ENCODE measurements at places on chromosomes 12 and 14.
A peak's percentile ranks its signal among the peaks of the same experiment; 100 is the strongest.

DNA sequence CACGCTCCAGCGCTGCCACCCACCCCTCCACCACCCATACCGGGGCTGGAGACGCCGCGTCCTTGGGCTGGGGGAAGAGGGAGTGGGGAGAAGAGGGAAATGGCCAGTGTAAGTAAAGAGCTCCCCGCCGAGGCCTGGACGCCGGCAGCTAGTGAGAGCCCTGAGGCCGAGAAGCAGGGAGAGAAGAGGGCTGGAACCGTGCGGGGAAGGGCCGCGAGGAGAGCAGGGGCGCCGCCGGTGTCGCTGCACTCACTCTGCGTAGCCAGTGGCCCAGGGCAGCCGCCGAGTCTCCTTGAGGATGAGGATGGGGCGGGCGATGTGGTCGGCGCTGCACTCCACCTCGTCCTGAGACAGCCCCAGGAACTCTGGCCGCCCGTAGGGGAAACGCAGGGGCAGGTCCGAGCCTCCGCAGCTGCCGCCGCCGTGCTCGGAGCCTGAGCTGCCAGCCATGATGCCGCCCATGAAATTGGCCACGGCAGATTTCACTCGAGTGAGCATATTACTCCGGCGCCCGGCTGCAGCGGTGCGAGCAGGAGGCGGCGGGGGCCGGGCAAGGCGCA, 631 bp downstream of the PPM1H start:
- DNase-seq, result no peak

- DNase-seq, result no peak
These were observed 21.0 kb upstream of the PLEKHG3 start for GRCh38 chr14:64683264-64683663.

DNA sequence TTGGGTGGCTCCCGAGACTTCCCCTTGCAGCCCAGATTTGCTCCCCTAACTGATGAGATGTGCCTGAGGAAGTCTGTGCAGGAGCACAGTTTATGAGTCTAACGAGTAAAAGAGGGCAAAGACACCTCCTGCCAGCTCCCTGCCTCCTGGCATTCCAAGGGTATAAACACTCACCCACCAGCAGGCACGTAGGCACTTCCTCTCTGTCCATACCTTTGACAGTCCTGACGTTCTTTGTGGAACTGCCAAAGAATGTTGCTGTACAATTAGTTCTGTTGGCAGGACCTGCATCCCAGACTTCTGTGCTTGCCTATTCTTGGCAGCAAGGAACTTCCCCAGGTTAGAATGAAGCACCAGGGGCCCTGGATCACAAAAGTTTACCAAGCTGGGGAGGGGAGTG, 889.3 kb downstream of the BCL11B start:
- DNase-seq, result no peak

DNA sequence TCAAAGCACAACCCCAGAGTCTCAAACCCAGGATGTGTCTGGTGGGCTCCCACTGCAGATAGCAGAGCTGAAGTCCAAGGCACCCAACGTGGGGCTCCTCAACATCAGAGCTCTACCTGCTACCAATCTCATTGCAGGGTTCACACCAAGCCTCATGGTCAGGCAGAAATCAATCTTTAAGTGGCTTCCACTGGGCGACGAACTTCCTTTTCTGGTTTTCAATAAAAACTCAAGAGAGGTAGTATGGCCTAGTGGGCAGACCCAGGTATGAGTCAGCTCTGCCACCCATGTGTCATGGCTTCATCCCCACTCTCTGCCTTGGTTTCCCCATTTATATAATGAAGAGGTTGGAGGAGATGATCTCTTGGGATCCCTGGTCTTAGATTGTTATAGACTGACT, 47.0 kb downstream of the BCL11B start:
- DNase-seq, result no peak

DNA sequence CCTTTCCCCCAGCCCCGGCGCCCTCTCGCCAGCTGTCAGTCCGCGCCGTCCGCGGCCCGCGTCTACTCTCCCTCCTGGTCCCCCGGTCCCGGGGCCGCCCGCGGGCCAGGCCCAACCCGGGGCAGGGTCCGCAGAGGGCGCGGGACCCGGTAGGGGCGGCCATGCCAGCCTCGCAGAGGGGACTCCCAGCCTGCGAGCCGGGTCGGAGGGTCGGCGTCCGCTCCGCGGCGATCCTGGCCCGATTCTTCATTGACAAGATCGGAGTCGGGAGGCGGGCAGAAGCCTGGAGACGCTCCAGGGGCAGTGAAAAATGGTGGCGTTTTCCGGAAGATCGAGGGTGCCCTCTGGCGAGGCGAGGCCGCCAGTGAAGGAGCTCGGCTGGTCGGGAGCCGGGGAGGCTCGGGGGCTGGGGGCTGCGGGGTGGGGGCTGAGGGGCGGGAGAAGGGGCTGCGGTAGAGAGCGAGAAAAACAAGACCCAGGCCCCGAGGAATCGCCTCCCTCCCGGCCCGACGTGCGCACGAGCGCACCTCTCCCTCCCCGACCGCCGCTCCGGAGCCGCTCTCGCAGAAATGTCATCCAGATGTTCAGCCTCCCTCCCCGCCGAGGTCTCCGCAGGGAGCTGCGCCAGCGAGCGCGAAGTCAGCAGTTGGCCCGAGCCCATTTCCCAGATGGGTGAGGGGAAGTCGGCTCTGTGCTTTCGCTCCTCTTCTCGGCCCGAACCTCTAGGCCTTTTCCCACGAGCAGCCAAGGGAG, 647 bp upstream of the TGFB3 start:
- peak; percentile 62 for DNase-seq

GRCh38 chr14:70692210-70692609, 50.5 kb downstream of the TTC9 start:
- no peak for DNase-seq

DNA sequence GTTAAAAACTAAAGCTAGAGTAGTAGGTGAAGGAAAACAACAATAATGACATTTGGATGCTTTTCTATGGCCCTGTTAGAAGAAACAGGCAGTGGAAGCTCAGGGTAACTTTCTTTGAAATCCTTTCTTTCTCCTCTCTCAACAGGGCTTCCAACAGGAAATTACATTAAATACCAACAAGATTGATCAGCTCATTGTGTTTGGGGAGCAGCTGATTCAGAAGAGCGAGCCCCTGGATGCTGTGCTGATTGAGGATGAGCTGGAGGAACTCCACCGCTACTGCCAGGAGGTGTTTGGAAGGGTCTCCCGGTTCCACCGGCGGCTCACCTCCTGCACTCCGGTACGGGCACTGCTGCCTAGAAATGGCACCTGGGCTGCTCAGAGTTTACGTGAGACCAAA, 81.5 kb downstream of the ESR2 start:
- no peak for DNase-seq

DNA sequence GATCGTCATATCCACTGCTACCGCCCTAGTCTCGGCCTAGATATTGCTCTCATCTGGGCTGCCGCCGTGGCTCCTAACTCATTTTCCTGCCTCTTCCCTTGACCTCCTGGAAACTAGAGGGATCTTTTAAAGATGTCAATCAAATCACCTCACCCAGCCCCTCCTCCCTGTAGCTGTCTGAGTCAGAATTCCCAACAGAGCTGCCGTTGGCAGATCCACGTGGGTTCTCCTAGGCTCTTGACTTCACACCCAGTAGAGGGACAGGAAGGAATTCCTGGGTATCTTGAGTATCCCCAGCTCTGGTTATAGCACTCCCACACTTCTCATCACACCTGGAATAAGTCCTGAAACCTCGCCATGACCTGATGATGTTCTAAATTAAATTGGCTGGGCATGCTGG, 11.9 kb downstream of the TGFB3 start:
- DNase-seq, result no peak

GRCh38 chr14:33045760-33046159, 107.1 kb downstream of the NPAS3 start:
- DNase-seq, result no peak

DNA sequence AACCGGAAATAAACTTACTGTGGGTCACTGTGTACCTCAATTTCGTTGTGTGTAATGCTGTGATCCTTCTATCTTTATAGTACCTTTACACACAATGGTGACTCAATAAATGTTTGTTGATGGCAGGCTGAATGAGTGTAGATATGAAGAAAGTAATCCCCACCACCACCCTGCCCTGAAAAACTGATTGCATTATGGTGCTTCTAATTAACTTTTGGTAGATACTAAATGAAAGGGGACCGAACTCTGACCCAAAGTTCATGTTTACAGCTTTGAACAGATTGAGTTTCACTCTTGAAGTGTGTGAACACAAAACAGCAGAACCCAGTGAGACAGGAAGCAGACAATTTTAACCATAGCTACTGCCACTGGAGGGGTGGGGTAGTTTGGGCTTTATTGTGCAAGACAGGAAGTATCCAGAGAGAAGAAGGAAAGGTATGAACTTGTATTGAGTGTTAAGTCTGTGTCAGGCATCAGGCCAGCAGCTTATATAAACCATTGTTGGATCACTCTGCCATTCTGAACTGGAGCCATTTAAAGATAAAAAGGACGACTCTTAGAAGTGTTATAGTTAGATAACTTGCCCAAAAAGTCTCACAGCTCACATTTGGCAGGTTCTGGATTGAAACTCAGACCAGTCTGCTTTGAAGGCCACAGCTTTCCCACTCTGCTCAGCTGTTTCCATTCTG, 197.0 kb upstream of the AMIGO2 start:
- DNase-seq, result peak; percentile 98
